ENCODE measurements at places on chromosomes 12 and 14.

DNA sequence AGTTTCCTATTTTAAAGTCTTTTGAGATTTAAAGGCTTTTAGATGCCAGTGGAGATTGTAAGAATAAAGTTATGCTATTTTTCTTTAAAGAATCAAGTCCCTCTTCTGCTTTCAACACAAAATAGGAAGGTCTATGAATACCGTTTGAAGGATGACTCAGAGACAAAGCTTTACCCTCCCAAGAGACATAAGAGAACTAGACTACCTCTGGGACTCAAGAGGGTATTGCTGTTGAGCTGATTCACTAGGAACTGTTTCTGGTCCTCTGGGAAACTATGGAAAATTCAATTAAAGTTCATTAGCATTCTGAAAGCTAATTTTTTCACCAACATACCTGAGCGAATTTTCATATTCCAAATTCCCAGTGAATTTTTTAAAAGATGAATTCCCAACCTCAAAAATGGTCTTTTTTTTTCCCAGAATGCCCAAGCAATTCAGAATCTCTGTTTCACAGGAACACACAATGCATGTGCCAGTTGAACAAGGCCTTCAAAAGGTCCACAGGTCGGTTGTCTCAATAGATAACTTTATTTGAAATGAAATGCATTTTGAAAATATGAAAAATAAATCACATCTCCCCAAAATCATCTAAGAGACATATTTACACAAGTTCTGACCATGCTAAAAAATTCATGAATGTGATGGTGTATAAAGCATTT, 6.5 kb downstream of the PHLDA1 start:
- DNase-seq, result no peak

DNA sequence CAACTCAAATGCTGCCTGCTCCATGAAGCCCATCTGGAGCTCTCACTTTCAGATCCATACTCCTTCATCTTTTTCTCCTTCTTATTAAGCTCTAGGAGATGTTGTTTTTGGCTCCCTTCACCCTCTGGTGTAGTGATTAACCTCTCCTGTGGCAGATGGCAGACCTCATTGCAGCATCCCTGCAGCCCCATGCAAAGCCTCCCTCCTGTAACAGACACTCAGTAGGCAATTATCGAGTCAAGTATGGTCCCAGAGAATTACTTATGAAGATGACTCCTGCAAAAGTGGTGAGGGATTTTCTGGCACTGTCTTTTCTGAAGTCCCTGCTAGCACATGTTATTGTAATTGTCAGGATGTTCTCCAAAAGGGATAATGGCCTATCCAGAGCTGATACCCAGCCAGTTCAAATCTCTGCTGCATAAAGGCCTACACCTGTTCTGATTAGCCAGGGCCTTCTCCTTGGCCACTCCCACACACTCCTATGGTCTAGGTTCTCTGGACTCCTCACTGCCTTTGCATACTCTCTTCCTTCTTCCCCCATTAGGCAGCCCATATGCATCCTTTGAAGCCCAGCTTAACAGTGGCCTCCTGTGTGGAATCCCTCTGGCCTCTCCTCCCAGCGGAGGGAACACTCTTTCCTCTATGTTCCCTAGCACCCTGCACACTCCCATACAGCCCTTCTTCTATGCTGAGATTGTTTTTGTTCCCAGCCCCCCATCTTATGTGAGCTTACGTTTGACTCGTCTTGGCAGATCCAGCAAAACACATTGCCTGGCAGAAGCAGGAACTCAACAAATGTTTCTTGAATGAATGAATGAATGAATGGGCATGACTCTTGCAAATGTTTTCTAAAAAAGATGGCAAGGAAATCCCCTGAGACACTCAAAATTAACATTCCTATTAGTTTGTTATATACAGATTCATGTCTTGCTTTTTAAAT, 43.9 kb upstream of the MDM1 start:
- no peak for DNase-seq

DNA sequence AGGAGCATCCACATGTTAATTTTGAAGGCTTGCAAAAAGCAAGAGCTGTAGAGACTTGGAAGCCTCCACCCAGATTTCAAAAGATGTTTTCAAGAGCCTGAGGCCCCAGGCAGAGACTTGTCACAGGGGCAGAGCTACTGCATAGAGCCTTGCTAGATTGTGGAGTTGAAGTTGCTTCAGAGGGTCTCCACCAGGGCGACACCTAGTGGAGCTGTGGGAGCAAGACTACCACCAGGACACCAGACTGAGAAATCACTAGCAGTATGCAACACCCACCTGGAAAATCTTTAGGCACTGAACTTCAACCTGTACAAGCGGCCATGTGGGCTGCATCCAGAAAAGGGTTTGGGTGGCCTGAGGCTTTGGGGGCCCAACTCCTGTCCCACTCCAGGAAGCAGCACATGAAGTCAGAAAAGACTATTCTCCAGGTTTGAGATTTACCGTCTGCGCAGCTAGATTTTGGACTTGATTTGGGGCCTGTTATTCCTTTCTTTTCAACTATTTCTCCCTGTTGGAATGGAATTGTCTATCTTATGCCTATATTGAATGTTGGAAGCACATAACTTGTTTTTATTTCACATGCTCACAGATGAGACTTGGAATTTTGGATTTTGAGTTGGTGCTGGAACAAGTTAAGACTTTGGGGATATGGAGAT, 508.6 kb downstream of the FLRT2 start:
- DNase-seq, result no peak

DNA sequence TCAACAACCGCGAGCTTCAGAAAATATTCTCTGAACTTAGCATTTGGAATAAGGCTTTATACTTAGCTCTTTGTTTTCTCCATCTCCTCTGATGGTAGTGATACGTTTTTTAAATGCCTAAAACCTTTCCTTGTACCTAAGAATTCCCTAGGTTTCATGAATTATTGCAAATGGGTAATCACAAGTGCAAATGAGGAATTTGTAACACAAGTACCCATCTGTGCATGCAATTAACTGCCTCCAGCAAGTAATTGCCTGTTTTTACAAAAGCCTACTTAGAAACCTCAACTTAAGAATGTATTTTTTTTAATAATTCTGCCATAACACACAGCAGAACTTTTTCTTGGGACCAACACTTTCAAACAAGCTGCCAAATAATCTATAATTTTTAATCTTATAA, 149.2 kb downstream of the PHLDA1 start:
- no peak for DNase-seq

GRCh38 chr14:32497248-32497647, 168.2 kb downstream of the AKAP6 start:
- DNase-seq, result no peak

GRCh38 chr12:9940375-9940774, 8.2 kb upstream of the CLEC2A start:
- DNase-seq, result no peak

DNA sequence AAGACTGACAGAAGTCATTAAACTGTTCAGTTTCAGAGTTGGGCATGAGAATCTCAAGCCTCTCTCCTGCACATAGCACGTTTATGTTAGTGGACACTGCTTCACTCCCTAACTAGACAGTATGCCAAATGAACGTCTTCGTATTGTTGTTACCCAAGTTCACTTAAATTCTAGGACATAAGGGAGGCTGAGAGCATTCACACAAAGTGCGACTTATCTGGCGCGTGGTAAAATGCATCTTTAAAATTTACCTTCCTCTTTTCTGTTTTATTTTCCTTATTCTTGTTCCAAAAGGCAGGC, 166.3 kb downstream of the AKAP6 start:
- DNase-seq, result no peak

- DNase-seq, result no peak
Measured at GRCh38 chr12:47317175-47317915, 237.6 kb upstream of the AMIGO2 start.

- DNase-seq, result no peak
Measured at GRCh38 chr12:26367991-26368730, 172.8 kb downstream of the SSPN start.

DNA sequence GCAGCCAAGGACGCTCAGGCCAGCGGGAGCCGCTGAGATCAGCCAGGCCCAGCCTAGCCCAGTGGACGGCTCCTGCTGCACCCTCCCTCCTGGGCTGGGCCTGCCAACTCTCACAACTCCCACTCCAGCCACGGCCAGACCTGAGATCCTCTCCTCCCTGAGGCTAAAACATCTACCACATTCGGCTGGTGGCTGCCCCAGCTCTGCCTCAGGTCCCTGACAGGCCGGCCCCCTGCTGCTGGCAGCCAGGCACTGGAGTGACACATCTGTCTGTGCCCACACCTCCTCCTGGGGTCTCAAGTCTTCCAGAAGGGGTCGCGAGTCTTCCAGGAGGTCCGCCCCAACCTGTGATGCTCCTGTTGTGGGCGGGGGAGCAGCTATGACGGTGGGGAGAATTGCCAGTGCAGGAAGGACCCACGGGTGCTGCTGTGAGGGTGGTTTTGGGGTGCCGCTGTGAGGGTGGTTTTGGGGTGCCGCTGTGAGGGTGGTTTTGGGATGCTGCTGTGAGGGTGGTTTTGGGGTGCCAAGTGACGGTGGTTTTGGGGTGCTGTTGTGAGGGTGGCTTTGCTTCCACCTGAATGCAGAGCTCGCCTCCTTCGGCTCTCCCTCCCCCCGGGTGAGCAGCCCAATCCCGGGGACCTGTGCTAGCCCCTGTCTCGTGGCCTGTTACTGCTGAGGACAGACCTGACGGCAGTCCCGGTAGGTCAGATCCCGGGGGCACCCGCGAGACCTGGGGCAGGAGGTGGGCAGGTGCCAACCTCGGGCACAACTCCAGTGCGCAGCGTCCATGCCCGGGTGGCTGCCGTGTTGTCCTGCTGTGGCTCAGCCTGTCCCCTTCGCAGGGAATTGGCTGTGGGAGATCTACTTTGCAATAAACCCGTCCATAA, 27.5 kb upstream of the C14orf180 start:
- no peak for DNase-seq

- DNase-seq, result no peak
Measured at GRCh38 chr14:75880512-75880911, 101.3 kb downstream of the TGFB3 start.

- DNase-seq, result no peak
Measured at GRCh38 chr12:48651681-48652080, 30.4 kb downstream of the KANSL2 start.

GRCh38 chr14:50013198-50013918, 103.0 kb downstream of the VCPKMT start:
- DNase-seq, result no peak

- no peak for DNase-seq
Measured at GRCh38 chr12:95463050-95463449, 10.9 kb upstream of the METAP2 start.

GRCh38 chr12:131829791-131830334, 1.7 kb downstream of the MMP17 start:
- no peak for DNase-seq

GRCh38 chr12:62631471-62632410, 165.1 kb downstream of the MON2 start:
- no peak for DNase-seq

DNA sequence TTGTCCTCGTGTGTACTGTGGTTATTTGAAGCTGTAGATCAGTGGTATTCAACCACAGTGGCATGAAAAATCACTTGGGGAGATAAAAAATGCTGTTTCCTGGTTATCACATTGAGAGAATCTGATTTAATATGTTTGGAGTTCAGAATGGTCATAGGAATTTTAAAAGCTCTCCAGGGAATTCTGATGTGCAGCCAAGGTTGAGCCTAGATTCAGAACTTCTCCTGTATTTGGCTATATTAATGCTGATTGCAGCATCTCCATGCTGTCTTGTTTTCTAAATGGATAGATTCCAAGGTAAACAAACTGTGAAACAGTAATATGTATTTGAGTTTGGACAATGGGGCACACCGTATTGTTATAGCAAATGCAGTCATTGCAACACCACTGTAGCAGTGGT, 982.2 kb upstream of the FBXO33 start:
- DNase-seq, result no peak

DNA sequence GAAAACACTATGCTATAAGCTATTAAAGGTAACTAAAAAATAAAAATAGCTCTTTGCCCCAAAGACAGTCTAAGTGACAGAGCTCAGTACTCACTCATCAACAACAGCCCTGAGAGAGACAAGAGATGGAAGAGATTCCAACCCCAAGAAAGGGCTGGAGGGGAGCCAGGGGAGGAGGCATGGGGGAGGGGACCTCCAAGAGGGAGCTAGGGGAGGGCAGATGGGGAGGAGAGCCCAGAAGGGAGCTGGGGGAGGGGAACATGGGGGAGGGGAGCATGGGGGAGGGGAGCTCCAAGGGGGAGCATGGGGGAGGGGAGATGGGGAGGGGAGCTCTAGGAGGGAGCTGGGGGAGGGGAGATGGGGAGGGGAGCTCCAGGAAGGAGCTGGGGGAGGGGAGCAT, 7.7 kb downstream of the SSH1 start:
- DNase-seq, result no peak

DNA sequence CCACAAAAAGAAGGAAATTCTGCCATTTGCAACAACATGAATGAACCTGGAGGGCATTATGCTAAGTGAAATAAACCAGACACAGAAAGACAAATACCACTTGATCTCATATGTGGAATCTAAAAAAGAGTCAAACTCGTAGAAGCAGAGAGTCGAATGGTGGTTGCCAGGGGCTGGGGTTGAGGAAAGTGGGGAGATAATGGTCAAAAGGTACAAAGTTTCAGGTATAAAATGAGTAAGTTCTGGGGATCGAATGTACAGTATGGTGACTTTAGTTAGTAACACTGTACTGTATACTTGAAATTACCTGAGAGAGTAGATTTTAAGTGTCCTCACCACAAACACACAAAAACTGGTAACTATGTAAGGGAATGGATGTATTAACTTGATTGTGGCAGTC, 129.4 kb downstream of the PPM1H start:
- no peak for DNase-seq

GRCh38 chr14:97377550-97377949, 580.4 kb downstream of the VRK1 start:
- DNase-seq, result no peak

GRCh38 chr14:100628225-100628624, 41.0 kb upstream of the BEGAIN start:
- DNase-seq, result no peak

DNA sequence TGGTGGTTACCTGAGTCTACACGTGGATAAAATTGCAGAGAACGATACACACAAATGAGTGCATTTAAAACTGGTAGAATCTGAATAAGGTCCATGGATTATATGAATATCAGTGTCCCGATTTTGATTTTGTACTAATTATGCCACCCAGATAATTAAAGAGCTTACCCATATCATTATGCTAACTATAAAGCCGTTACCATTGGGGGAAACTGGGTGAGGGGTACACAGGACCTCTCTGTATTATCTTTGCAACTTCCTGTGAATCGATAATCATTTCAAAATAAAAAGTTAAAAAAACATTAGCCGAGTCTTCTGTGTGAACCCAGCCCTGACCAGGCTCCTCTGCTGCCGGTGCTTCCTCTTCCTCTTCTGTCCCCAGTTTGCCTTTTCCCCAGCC, 107.1 kb downstream of the SMOC1 start:
- DNase-seq, result no peak

- no peak for DNase-seq
Measured at GRCh38 chr12:21992823-21993222, 51.6 kb upstream of the ABCC9 start.

DNA sequence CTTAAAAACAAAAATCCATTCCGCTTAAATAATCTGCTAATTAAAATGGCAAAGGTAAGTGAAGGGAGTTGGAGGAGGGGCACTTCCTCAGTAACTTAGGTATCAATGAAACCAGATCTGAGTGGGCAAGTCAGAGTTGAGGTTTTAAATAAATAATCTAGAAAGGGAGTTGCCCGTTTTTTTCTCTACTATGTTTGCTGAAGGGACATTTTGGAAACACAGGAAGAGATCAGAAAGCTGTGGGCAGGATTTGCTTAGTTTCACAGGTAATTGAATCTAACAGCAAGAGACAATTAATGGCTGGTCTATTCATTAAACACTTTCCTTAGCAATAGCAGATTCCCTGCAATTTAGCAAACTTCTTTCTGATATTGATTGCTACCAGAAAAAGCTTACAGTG, 186.0 kb upstream of the ABCD2 start:
- DNase-seq, result no peak

- DNase-seq, result no peak
Measured at GRCh38 chr12:75560167-75560566, 48.8 kb upstream of the KRR1 start.

Measured in stimulated activated CD4-positive, alpha-beta T cell treated with anti-CD3 and anti-CD28 coated beads, Interleukin-1b, Interleukin-23, amount 100 ng/mL, for 1 hour (primary cell).